ENCODE measurements at places on chromosomes 5 and 9.

DNA sequence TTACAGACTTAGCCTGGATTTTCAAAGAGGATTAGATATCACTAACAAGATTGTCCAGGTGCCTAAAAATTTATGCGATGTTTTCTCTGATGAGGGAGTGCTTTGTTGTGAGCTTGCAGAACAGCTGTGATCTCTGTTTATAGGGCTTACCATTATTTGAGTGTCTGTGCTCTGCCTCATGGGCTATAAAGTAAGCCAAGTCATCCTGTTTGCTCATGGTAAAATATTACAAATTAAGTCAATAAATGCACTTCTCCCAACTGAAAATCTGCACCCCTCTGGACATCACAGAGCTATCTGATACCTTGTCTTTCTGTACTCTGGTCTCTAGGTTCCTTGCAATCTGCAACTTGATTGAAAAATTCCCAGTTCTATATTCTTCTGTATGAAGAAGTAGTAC, 293.4 kb upstream of the ACTBL2 start:
- DNase-seq = no peak

- DNase-seq = no peak
These were observed 41.9 kb downstream of the TNFAIP8 start for GRCh38 chr5:119397518-119398380.

GRCh38 chr5:171872666-171873065, 87.0 kb downstream of the SMIM23 start:
- DNase-seq = no peak

- DNase-seq = no peak
These were observed 31.0 kb upstream of the F2R start for GRCh38 chr5:76684756-76685519.

GRCh38 chr9:127853312-127854183, 910 bp downstream of the ENG start:
- no peak for DNase-seq

- no peak for DNase-seq
These were observed 1058.7 kb upstream of the ACO1 start for GRCh38 chr9:31325778-31326177.

DNA sequence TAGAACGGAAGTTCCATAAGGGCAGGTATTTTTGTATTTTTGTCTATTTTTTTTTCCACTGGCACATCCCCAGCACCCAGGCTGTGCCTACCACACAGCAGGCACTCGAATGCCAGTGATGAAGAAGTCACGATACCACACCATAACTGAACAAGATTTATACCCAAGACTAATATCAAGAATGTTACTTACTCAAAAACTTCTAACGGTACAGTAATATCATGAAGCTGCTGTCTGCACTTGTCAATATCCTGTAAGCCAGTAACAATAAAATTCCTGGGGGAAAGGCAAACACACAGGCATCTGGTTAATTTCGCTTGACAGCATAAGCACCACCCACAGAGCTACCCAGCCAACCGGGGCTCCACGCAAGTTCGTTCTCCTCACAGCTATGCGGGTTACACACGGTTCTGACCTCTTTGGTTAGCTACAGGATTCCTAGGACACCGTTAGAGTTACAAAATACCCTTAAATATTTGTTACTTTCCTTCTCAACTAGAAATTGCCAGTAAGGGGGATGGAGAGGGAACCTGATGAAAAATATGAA, 1.3 kb downstream of the MED10 start:
- DNase-seq = no peak

DNA sequence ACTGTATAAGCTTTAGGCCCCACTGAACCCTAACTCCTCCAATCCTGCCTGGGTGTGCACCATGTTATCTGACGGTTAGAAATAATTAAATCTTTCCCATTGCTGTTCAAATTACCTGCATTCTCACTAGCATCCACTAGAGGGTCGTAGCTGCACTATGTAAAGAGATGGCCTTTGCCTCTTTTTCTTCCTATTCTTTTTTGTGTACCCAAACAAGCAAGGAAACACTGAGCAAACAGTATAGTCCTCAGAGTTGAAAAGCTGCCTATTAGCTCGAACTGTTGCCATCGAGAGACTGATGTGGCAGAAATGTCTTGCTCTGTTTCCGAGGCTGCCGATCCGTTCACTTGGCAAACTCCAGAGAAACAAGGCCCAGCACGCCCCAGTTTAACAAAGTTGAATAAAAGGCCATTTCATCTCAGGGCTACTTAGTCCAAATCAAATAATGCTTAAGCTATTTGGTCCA, 163.8 kb upstream of the TRPM3 start:
- DNase-seq = peak; percentile 28

GRCh38 chr5:65837139-65837538, 89.2 kb upstream of the ERBIN start:
- no peak for DNase-seq

- no peak for DNase-seq
These were observed 6.0 kb downstream of the CDC26 start for GRCh38 chr9:113269355-113269754.

- peak; percentile 60 for DNase-seq
These were observed 52.3 kb downstream of the TLE4 start for GRCh38 chr9:79623799-79624721.

Measured in GM10248 (cell line).